ENCODE measurements at places on chromosomes 5 and 9. TPM values are rescaled to one million over a fixed set of nuclear protein-coding genes. Genes with fewer than 3 reads are reported as not detected.

DNA sequence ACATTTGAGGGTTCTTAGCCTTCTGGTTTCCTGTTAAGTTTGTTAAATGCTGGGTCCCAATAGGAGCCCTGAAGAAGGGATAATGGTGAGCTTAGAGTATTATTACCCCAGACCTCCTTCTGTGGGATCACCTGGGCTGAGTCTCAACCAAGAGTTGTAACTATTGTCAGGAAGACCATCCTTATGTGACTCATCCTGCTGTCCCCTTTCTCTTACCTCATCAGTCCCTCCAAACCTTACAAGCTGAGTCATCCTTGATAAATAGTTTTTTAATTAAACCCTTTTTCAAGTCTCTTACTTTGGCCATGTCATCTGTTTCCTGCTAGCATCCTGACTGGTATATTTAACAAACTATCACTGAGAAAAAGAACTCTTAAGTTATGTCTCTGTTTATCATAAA, 502.8 kb downstream of the LRRC70 start:
- no peak for DNase-seq

The DNAH5 gene
- not detected for total RNA-seq

- peak; percentile 8 for DNase-seq
These were observed 43.6 kb upstream of the C5orf46 start for GRCh38 chr5:147949711-147950573.

- no peak for DNase-seq
These were observed 2.8 kb downstream of the NR3C1 start for GRCh38 chr5:143400541-143401226.

GRCh38 chr5:139783436-139783965, 12.1 kb upstream of the PSD2 start:
- no peak for DNase-seq

DNA sequence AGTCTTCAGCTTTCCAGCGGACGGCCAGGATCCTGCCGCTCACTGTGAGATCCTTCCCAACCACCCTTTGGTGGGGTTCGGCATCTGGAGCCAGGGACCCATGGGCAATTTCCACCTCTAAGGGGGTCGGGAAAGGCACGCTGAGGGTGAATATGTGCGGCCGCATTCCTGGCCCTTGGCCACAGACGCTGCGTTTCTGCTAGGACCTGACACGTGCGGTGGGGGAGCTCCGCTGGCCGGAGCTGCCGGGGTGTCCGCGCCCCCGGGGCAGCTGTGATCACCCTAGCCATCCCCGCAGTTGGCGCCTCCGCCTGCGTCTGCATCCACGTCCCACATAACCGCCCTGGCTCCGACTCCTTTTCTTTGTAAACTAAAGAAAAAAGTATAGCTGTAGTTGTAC, 5.3 kb upstream of the DNAJA1 start:
- DNase-seq, result no peak

Data from B cell (primary cell).